Naive thymus-derived CD8-positive, alpha-beta T cell (primary cell): ENCODE measurements at places on chromosomes 4 and X. TPM values are rescaled to one million over a fixed set of nuclear protein-coding genes. Genes with fewer than 3 reads are reported as not detected.

GRCh38 chr4:14254252-14254651 is 626.7 kb upstream of the BOD1L1 start:
- DNase-seq, result no peak

- no peak for DNase-seq
Measured at GRCh38 chrX:153565996-153566580, 32.9 kb downstream of the CCNQ start.

PCSK1N gene
- 4.9 TPM for total RNA-seq

- DNase-seq, result peak; percentile 6
Measured at GRCh38 chr4:87895964-87896621, 63.3 kb downstream of the MEPE start.

- no peak for DNase-seq
Measured at GRCh38 chr4:98466868-98467599, 191.4 kb downstream of the TSPAN5 start.

GRCh38 chr4:122458625-122459024 is 2.1 kb upstream of the IL2 start:
- no peak for DNase-seq

DNA sequence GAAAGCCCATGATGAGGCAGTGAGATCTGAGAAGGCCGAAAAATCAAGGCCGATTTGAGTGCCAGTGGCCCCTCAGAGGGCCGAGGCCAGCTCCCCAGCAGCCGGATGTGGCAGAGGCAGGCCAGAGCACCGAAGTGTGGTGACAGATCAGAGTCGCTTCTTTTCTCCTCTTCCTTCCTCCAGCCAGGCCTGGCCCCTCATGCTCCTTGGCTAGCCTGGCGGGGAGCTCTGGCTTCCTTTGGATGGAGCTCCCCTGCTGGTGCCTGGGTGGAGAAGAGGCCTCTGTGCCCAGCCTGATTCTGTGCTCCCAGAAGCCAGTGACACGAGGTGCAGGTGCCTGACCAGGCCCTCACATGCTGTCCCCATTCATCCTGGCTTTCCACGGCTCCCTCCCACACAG is 127.2 kb upstream of the PABPC4L start:
- DNase-seq, result no peak

GRCh38 chr4:84952004-84952403 is 14.5 kb downstream of the WDFY3 start:
- no peak for DNase-seq

SLC49A3 gene
- total RNA-seq, result 2.0 TPM

IL9R gene
- total RNA-seq, result 2.4 TPM

DNA sequence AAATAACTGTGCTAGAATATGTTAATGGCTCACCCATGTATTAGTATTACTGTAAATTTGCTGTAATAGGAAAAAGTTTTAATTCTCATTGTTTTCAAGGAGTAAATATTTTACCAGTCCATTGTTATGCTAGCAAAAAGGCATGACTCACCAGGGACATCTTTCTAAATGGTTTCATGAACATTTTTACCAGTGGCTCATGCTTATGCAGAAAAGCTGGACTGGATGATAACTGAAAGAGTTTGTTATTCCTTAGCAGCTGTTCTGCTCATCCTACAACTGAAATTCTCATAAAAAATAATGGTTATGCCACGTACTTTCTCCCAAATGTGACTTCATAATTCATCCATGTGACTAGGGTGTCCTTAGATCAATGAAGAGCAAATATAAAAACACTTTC is 111.9 kb upstream of the PCDH18 start:
- no peak for DNase-seq

- no peak for DNase-seq
Measured at GRCh38 chr4:666822-667544, 7.1 kb downstream of the ATP5ME start.

DNA sequence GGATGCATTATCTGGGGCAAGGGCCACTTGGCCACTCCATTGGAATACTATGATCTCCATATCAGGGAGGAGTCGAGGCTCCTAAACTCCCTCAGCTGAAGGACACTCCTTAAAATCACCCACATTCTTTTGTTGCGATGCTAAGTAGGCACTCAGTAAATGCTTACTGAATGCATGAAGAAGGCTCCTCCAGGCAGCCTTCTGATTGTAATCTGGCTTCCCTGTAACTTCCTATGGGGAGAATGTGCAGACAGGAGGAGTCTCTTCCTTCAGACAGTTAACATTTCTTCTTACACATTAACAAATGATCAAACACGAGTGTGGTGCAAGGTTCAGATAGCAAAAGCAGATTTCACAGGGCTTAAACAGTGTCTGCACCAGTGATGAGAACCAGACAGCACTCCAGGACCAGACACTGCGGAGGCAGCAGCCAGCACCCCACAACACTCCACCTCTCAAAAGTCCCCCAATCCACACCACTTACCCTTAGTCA is 21.4 kb upstream of the USO1 start:
- DNase-seq, result no peak

- no peak for DNase-seq
Measured at GRCh38 chrX:132426695-132427281, 62.0 kb downstream of the MBNL3 start.

- no peak for DNase-seq
Measured at GRCh38 chr4:175809402-175810072, 2.5 kb downstream of the GPM6A start.

- no peak for DNase-seq
Measured at GRCh38 chr4:88706574-88706973, 8.9 kb upstream of the NAP1L5 start.

DNA sequence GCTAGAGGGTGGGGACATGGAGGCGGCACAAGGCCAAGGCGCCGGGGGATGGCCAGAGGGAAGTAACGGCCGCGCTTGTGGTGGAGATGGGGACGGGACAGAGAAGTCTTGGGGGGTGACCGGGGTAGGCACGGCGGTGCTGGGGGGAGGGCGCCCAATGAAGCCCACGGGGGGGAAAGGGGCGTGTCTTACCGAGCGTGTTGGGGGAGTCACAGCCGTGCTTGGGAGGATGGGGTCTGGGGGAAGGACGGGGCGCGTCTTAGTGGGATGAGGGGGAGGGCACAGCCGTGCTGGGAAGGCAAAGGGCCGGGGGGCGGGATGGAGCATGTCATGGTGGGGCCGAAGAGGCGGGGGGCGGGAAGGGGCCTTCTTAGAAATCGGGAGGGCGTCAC is 952 bp downstream of the ARSD start:
- DNase-seq, result no peak

TENM3 gene
- total RNA-seq, result not detected

DNA sequence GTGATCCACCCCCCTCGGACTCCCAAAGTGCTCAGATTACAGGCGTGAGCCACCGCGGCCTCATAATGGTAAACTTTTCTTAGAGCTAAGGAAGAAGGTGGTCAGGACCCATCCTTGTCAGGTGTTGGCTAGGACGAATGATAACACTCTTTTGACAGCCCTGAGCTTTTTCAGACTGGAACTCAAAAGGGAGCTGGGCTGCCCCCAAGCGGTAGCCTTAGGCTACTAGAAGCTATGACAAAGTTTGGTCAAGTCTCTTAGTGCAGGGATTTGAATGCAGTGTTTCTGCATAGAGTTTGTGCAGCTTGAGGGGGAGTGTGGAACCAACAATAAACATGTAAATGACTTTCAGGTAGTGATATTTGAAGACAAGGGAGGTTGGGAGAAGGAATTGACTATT is 11.8 kb upstream of the HSD17B10 start:
- DNase-seq, result peak; percentile 36

TACR3 gene
- total RNA-seq, result not detected
